ENCODE measurements at places on chromosomes 1 and 21.

GRCh38 chr1:39575191-39576015 is 1.2 kb downstream of the PABPC4 start:
- DNase-seq = no peak

GRCh38 chr1:74571493-74571800 is 59.0 kb upstream of the LRRC53 start:
- DNase-seq = no peak

GRCh38 chr21:15874615-15875014 is 144.8 kb downstream of the USP25 start:
- DNase-seq = no peak

GRCh38 chr1:56070601-56071000 is 508.8 kb downstream of the PLPP3 start:
- no peak for DNase-seq

GRCh38 chr1:167984886-167985489 is 48.1 kb upstream of the MPC2 start:
- no peak for DNase-seq

DNA sequence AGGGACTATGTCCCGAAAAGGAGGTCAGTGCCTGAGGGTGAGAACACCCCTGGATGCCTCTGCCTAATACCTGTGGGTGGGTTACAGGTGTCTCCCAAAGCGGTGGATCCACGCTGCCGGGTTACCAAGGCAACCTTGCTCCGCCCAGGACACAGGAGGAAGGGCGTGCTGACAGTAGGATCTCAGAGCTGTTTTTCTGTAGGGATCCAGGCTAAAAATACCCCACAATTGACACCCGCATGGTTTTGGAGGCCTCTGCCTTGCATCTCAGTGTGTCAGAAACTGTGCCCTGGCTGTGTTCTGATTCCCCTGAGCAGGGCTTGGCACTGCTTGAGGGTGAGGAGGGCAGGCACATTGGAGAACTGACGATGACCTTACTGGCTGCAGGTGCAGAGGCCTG is 118.0 kb downstream of the IER5 start:
- DNase-seq = no peak

DNA sequence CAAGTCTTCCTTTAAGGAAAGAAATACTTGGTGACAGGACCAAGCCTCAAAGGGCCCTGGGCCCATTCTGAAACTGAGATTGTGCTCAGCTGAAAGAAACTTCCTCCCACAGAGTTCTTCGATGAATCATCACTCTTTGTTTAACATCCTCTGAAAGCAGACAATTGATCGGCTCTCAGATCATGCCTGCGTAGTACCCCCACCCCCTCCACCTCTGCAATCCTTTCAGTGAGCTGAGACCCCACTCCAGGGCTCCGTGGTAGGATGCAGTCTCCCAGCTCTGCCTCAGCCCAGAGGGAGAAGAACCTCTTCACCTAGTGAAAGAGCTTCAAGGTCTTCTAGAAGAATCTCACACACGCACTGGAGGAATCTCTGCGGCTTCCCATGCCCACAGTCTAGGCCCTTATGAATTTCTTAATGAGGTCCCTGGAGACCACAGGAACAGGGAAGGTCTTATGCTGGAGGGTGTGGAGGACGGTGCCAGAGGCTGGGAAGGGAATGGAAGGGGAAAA is 104.9 kb upstream of the SOD1 start:
- no peak for DNase-seq

GRCh38 chr1:220473440-220473839 is 54.5 kb upstream of the MARK1 start:
- DNase-seq = no peak

- no peak for DNase-seq
Measured at GRCh38 chr1:119008483-119009311, 20.6 kb upstream of the TBX15 start.

DNA sequence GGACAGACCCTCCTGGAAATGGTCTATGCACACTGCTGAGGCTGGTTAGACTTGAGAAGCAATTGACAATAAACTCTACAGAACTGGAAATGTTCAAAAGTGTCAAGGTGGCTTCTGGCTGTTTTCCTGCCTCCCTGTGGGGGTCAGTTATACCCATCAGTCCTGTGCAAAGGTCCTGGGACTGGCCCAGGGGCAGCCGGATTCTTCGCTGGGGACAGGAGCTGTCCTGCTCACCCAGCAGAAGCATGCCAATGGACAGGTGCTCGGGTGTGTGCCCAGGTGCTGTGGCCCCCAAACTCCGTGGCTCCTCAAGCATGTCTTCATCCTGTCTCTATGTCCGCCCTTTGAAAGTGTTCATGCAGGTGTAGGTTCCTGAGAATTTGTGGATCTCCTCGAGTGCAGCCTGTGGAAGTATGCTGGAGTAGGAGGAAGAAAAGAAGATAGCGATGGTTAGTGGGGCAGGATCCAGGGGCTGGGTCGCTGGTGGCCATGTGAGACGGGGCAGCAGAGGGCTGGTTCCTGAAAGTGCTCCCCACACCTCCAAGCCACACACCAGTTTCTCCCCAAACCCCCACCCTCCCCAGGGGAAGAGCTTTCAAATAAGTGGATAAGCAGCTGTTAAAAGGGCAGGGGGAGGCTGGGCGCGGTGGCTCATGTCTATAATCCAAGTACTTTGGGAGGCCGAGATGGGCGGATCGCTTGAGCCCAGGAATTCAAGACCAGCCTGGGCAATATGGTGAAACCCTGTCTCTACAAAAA is 49.8 kb downstream of the DHRS3 start:
- DNase-seq = no peak

GRCh38 chr1:205285381-205286101 is 36.0 kb downstream of the NUAK2 start:
- no peak for DNase-seq

- no peak for DNase-seq
Measured at GRCh38 chr1:104125266-104125665, 375.6 kb downstream of the AMY1C start.

DNA sequence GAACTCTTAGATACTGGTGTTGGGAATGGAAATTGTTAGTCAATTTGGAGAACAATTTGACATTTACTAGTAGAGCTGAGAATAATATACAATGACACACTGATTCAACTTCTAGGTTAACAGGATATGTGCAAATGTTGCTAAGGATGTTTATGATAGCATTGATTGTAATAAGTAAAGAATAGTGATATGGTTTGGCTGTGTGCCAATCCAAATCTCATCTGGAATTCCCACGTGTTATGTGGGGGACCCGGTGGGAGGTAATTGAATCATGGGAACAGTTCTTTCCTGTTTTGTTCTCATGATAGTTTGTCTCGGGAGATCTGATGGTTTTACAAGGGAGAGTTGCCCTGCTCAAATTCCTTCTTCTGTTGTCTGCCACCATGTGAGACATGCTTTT is 302.4 kb upstream of the TMPRSS15 start:
- DNase-seq = no peak

- no peak for DNase-seq
Measured at GRCh38 chr21:35562876-35563275, 497.4 kb downstream of the SETD4 start.

DNA sequence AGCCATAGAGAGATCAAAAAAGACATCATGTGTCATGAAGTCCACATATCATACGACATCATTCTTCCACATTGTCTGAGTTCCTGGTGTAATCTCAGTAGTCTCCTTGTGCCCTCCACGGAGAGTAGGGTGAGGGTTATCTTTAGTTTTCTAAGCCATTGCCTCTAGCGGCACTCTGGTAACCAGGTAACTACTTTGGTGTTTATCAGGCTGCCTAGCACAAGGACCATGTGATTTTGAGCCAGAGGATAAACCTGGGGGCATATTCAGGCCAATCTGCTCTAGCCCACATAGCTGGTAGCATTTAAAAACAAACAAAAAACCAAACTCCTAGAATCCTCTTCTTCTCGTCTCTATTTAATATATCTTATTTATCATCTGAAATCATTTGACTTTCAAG is 147.4 kb downstream of the GDAP2 start:
- DNase-seq = no peak

GRCh38 chr1:85607921-85608265 is 27.3 kb downstream of the CCN1 start:
- no peak for DNase-seq

GRCh38 chr1:50599546-50599945 is 176.3 kb upstream of the DMRTA2 start:
- DNase-seq = no peak

DNA sequence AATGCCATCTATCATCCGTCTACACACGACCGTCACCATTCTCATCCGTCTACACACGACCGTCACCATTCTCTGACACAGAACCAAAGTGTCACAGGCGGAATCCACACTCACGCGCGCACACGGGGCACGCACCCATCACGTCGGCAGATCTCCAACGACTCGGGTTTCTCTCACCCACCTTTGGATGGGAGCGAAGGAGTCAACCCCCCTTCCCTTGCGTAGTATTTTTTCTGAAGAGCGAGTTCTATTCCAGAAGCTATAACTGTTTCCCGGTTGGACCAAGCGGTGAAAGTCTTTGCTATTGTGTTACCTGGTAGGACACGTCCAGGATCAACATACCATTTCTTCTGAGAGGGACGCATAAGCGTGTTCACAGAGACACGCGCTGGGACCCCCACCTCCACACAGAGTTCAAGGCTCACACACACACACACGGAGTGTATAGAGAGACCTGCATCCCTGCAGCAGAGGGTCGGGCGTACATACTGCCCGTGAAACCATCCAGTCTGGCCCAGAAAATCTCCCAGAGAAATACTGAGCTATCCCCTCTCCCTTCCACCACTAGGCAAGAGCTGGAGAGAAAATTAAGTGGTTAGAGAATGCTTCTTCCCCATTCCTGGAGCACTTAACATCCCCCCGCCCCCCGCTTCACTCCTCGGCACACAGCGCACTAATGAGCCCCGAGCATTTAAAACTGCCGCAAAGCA is 741 bp downstream of the DUSP10 start:
- DNase-seq = no peak

GRCh38 chr1:44786841-44787426 is 1.0 kb downstream of the BEST4 start:
- DNase-seq = no peak

DNA sequence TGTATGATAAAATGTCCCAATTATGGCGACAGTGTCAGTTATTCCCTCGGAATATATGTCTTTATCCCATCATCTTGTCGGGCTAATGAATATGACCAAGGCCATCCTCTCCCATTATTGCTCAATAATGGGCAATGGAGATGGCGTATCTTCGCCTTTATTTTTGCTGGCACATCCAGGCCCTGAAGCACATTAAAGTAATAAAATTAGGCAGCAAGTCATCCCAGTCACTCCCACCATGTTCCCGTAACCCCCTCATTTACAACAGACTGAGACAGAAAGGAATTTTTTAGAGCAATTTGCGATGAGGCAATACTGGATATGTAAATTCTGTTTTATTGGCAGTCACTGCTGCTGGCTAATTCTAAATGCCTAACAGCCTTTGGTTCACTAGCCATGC is 35.3 kb downstream of the CLIC6 start:
- no peak for DNase-seq

- no peak for DNase-seq
Measured at GRCh38 chr21:45977396-45977795, 4.2 kb upstream of the COL6A1 start.

- no peak for DNase-seq
Measured at GRCh38 chr21:43681650-43682049, 22.3 kb downstream of the RRP1B start.

- no peak for DNase-seq
Measured at GRCh38 chr1:19036813-19037605, 80.5 kb upstream of the IFFO2 start.

DNA sequence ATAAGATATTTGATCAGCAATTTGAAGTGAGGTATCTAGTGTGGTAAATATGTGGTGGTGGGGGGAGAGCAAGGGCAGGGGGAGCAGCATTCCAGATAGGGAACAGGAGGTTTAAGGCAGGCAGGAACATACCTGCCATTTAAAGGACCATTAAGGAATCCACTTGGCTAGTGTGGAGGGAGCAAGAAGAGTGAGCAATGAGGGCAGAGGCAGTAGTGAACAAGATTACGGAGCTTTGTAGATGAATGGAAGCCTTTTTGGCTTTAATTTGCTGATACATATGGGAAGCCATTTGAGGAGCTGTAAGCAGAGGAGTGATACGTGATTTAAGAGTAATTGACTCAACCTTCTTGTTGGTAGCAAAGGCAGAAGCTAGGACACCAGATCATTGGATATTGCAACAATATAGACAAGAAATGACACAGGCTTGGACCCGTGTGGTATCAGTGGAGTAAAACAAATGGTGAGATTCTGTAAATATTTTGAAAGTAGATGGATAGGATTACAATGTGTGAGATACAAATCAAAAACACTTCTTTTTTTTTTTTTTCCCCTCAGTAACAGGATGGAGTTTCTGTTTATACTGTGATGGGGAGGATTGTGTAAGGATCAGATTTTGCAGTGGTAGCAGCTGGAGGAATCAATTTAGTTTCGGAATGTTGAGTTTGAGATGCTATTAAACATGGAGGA is 73.8 kb upstream of the B3GALT2 start:
- no peak for DNase-seq

- no peak for DNase-seq
Measured at GRCh38 chr1:202888221-202888530, 773 bp downstream of the RABIF start.

GRCh38 chr1:155304558-155305063 is 3.4 kb upstream of the PKLR start:
- DNase-seq = no peak

- DNase-seq = no peak
Measured at GRCh38 chr1:56263908-56264307, 315.5 kb downstream of the PLPP3 start.

- no peak for DNase-seq
Measured at GRCh38 chr1:188599313-188599712, 1770.6 kb downstream of the PLA2G4A start.

GRCh38 chr21:31675960-31676359 is 16.5 kb downstream of the SOD1 start:
- DNase-seq = no peak

GRCh38 chr1:20426923-20427322 is 59.1 kb downstream of the CAMK2N1 start:
- no peak for DNase-seq

GRCh38 chr1:14308460-14308859 is 290.0 kb upstream of the KAZN start:
- DNase-seq = no peak

DNA sequence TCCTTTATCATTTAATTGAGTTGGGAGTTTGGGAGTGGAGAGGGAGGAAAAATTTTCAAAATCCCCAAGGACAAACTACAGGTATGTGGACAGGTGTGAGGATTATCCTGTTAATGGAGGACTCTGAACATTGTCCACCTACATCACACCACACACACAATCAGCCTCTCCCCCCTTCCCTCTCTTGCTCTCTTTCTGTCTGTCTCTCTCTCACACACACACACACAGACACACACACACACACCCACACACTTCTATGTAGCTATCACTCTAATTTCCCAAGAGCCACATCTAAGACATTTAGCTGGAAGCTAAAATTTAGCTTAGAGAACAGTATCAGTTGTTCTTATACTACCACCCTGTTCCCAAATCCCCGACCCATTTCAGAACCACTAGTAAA is 1.5 kb downstream of the S100A8 start:
- DNase-seq = no peak

GRCh38 chr21:17775431-17776126 is 43.6 kb downstream of the C21orf91 start:
- no peak for DNase-seq

DNA sequence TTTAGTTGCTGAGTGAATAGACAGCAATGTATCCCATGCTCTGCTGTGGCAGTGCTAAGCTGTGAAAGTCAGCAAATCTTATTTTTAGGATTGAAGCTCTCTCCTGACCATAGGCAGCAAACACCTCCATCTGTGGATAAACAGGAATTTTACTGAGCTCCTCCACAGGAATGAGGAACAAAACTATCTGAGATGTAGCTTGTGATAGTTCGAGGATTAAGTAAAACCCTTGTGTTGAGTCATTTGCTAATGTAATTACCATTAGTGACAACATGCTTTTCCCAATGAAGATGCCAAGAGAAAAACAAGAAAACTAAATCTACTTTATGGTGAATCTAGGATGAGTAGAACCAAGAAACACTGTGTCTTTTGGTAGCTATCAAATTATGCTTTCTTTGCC is 122.7 kb downstream of the CLEC20A start:
- DNase-seq = no peak

Measured in SIG-M5 (cell line).